ENCODE measurements at places on chromosomes 16 and 17. TPM values are rescaled to one million over a fixed set of nuclear protein-coding genes. Genes with fewer than 3 reads are reported as not detected.

Gene TMEM114
- total RNA-seq, result 1.8 TPM

Gene LGALS9B
- total RNA-seq, result not detected

Gene TBC1D3E
- total RNA-seq, result not detected

Gene CYB561
- total RNA-seq, result 34.5 TPM

Gene TNFSF12
- 10.7 TPM for total RNA-seq

Gene P2RX1
- 0.60 TPM for total RNA-seq

Gene FADS6
- total RNA-seq, result 0.42 TPM

Gene GDPD1
- 19.5 TPM for total RNA-seq

Gene STUB1
- 76.8 TPM for total RNA-seq

Gene SMIM5
- 4.4 TPM for total RNA-seq

Gene NOD2
- not detected for total RNA-seq

Gene GPR142
- 6.6 TPM for total RNA-seq

Gene HS3ST6
- total RNA-seq, result not detected

DNA sequence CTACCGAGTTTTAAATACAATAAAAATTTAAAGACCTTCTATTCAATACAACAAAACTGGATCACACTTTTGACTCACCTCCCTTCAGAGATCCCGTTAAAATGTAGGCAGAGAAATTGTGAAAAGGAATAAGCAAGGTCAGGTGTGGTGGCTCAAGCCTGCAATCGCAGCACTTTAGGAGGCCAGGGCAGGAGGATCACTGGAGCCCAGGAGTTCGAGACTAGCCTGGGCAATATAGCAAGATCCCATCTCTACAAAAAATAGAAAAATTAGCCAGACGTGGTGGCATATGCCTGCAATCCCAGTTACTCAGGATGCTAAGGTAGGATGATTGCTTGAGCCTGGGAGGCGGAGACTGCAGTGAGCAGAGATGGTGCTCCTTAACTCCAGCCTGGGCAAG is 16.7 kb downstream of the CHST5 start:
- no peak for DNase-seq

- DNase-seq, result no peak
These were observed 36.9 kb downstream of the MIS12 start for GRCh38 chr17:5523249-5523648.

DNA sequence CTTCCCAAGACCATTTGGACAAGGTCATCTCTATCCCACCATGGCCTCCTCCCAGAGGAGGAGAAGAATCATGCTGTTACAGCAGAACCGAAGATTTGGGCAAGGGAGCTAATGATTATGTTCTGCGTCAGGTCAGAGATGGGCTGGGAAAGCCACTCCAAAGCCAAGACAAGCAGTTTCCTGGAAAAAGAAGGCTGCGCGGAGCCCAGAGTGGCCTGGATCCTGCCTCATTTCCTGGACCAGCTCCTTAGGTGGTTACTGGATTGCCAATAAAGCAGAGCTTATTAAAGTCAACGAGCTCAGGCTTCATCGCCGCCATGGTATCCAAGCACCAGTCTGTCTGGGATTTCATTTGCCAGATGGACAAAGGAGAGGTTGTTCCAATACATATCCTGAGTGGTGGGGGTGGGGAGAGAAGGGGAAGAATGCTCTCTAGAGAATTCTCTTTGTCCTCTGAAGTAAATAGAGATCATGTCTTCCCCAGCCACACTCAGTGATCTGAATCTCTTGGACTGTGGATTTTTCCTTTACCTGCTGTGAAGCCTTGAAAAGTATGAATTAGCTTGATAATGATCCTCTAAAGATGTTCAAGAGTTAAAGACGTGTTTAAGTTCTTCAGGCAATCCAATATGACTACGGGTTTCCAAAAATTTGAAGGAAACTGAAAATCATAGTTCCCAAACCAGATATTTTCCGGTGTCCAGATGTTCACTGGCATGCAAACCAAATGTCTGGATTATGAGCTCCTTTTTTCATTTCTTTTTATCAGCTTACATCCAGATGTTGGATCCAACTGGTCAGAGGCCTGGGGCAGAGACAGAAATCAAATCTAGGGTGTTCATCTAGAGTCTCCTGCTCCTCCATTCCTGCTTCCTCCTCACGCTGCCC is 17.7 kb downstream of the PRAC1 start:
- no peak for DNase-seq

DNA sequence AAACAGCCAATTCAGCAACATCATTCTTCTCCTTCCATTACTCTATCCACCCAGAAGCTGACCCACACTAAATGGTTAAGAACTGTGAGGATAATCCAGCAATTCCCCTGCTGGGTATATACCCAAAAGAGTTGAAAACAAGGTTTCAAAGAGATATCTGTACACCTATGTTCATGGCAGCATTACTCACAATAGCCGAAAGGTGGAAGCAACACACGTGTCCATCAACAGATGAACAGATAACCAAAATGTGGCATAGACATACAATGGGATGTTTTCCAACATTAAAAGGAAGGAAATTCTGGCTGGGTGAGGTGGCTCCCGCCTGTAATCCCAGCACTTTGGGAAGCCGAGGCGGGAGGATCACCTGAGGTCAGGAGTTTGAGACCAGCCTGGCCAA is 19.9 kb downstream of the MIS12 start:
- no peak for DNase-seq

DNA sequence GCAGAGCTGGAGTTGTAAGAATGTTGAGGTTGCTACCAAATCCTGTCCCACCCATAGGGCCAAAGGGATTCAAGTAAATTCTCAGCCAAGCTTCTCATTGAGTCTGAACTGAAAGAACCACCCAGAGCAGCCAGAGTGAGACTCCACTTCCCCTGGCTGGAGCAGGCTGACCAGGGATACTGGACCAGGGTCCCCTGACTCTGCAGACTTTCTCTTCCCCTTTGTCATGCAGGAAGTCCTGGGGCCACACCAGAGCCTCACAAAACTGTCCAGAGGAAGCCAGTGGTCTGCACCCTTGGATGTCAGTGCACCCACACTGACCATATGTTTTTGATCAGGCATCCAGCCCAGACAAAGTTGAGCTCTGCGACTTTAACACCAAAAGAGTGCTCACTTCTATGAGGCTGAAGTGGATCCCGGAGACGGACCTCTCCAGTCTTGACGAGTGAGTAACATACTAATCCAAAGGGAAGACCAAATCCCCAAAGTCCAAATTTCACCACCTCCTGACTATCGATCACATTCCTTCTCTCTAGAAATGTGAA is 4.1 kb downstream of the NXN start:
- no peak for DNase-seq

DNA sequence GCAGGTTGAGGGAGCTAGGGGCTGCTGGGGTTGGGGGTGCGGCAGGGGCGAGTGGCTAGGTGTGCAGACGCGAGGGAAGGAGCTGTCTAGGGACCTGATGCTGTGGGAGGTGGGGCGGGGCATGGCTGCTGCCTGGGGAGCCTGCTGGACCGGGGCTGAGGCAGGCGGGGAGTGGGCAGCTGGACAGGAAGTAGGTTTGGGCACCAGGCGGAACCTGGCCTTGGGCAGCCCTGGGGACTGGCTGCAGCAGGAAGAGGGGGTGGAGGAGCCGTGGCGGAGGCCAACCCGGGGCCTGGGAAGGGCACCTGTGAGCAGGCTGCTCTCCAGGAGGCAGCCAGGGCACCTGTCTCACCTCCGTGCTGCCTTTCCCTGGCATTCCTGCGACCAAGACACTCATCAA is 5.9 kb upstream of the DNASE1L2 start:
- no peak for DNase-seq

GRCh38 chr17:62101515-62101914 is 36.4 kb upstream of the MED13 start:
- DNase-seq, result no peak

DNA sequence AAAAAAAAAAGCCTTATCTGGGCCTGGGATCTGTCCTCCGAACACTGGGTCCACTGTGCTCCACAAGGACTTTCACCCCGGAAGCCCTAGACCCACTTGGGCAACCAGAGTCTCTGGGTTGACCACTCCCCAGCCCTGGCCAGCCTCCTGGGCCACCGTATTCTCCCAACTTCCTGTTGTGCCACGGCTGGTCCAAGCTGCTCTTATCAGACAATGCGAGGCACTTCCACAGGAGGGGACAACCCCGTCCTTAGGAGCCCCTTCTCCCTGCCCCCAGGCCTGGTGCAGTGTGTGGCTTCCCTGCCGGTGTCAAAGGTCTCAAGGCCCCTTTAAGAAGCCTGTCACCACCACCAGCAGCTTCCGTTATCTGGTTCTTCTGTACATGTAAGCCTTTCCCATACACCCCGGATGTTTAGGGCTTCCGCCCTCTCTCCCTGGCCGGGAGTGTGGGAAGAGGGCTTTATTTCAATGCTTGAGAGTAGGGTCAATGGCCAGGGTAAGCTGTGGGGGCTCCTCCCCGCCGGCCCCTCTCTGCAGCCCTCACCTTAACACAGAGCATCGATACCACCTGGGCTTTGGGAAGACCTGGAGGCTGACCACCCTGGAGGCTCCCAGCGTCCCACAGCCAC is 313.0 kb downstream of the SEC14L1 start:
- no peak for DNase-seq

DNA sequence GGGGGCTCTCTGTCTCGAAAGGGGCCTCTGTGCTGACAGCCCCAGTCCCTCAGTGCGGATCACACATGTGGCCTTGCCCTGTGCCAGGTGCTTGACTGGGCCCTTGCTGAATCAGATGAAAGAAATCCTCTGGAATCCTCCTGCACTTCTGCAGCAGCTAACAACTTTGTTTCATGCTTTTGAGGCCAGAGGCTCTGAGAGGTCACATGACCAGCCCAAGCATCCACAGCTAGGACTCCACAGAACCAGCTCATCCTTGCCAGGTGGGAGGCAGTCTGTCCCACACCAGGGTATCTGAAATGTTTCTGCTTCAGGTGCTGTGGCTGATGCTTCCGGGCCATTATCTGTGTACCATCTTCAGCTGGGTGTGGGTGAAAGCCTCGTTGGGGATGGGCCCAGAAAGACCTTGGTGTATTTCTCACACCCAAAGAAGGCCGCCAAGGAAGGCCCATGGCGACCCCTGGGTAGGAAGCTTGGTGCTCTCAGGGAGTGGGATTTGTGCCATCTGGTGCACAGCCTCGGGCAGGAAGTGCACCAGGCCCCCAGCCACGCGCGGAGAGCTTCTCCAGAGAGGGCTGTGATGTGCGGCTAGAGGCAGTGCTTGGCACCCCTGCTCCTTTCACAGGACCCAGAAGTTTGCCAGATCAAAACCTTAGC is 143.8 kb downstream of the CLEC16A start:
- no peak for DNase-seq

GRCh38 chr17:43753493-43754129 is 5.0 kb downstream of the SOST start:
- DNase-seq, result no peak

- DNase-seq, result no peak
These were observed 123.7 kb downstream of the SOX9 start for GRCh38 chr17:72244494-72244893.

- no peak for DNase-seq
These were observed 152.3 kb downstream of the PCTP start for GRCh38 chr17:55903028-55903690.

GRCh38 chr16:47847220-47847970 is 308.4 kb downstream of the ABCC12 start:
- DNase-seq, result no peak

DNA sequence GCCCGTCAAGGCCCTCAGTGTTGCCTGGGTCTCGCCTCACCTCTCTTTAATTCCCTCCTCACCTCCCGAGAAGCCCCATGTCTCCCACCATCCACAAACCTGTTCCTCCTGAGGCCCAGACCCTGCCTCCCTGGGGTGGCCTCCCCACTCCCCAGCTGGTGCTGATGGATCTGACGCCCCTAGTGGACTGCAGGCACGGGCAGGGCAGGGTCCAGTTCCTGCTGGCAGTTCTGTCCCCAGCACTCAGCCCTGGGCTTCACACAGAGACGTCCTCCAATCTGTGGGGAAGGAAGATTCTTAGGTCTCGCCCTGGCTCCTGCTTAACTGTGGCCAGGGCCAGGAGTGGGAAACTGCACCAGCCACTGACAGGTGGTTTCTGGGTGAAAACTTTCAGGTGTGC is 108.8 kb downstream of the AMFR start:
- no peak for DNase-seq

DNA sequence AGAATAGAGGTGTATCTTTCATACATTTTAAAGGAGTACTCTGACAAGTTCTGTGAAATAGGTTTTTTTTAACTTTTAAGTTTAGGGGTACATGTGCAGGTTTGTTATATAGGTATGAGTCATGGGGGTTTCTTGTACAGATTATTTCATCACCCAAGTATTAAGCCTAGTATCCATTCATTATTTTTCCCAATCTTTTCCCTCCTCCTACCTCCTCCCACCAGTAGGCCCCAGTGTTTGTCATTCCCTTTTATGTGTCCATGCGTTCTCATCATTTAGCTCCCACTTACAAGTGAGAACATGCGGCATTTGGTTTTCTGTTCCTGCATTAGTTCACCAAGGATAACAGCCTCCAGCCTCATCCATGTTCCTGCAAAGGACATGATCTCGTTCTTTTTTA is 175.5 kb downstream of the CYB561 start:
- DNase-seq, result no peak

DNA sequence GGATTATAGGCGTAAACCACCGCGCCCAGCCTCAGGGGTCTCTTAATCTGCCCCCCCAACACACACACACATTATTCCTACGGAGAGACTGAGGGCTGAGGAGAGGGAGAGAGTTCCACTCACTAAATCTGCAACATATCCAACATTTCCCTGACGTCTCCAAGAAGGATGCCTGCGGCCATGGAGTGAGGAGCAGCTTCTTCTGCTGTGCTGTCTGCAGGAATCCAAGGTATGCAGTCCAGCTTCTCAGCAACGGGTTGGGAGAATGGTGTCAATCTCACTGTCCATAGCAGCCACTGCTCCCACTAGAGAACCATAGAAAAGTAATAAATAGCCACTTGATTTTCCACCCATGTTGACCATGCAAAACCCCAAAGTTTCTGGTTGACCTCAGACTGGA is 5.1 kb upstream of the PLXDC1 start:
- no peak for DNase-seq

DNA sequence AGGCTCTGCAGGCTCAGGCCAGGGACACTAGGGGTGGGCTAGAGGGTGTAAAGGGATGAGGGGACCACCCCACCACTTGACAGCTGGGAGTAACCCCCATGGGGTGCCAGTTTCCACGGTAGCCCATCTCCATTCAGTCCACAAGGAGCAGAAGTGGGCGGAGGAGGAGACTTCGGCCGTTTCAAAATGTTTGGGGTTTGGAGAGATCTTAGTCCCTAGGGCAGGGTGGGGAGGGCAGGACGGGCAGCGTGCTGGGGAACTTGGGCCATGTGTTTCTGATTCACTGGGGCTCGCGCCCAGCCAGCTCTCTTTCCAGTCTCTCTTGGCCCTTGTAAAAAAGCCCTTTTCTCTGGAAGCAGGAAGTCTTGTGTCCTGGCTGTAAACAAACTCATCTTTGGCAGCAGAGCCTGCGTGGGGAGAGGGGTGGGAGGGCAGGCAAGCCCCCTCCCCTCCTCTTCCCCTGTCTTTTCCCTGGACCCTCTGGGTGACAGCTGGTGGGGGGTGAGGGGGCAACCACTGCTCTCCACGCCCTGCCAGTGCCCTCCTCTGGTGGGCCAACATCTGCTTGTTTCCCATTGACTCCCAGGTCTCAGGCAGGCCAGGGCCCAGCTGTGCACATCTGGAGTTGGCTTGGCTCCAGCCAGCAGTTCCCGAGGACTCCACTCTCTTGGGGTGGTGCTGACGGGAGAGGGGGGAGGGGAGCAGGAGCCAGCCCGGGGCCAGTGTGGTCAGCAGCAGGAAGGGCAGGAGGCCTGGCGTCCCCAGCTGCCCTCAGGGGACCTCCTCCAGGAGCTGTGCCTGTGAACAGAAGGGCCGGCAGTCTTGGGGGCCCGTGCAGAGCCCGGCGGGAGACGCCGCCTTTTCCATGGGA is 8.1 kb downstream of the CYGB start:
- DNase-seq, result no peak
